ENCODE measurements at places on chromosomes 7 and 10. TPM values are rescaled to one million over a fixed set of nuclear protein-coding genes. Genes with fewer than 3 reads are reported as not detected.

Gene TMEM213
- not detected for polyA plus RNA-seq

Gene PNLIPRP2
- not detected for polyA plus RNA-seq

Gene SEC24C
- polyA plus RNA-seq: 67.7 TPM

Gene CCDC71L
- polyA plus RNA-seq: 8.4 TPM

Gene SYT15
- 0.51 TPM for polyA plus RNA-seq

Gene SAP25
- polyA plus RNA-seq: 0.81 TPM

Gene TRPV6
- polyA plus RNA-seq: not detected

Gene CLDN4
- 132 TPM for polyA plus RNA-seq

Gene MORN4
- polyA plus RNA-seq: 26.5 TPM

Gene MRLN
- not detected for polyA plus RNA-seq

All from brain (organoid and tissue), 16 donors.